ENCODE measurements at places on chromosomes 7 and 10.

DNA sequence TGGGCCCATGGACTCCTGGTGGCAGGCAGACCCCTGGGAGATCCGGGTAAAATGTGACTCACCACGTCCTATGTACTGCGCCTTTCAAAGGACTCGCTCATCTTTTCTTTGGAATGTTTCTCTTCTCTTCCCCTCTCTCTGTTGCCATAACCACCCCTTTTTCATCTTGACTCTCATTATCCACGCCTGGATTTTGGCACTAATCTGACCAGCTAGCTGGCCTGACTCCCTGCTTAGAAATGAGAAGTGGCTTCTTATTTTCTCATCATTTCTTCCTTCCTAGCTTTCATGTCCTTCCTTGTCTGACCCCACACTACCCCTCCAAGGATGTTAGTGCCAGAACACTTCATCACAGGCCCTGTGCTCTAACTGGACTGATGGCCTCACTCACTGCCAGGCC lies 98.0 kb upstream of the FAM171A1 start:
- DNase-seq, result no peak

- no peak for DNase-seq
Measured at GRCh38 chr7:130070861-130071622, 708 bp downstream of the KLHDC10 start.

DNA sequence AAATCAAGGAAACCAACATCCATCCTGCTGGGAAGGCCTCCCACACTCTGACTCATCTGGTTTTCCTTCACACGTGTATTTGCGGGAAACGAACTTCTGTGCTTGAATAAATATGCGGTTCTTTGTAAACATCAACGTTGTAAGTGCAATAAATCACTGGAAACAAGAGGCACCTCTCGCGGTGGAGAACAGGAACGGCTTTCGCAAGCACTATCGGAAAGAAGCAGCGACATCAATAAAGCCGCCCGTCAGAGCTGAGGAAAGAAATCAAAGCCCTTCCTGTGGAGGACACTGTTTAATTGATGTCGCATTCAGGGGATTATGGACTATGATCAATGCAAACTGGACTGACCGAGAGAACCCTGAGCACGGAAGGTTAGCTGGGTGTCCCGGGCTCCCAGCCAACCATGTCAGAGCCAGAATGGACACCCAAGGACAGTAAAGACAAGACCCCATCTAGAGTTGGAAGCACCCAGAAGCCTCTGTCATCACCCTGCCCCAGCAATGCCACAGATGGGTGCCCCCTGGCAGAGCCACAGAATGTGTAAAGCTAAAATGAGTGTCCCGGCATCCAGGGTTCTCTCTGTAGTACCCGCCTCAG lies 37.6 kb downstream of the OAT start:
- no peak for DNase-seq

GRCh38 chr7:10707519-10707918 lies 266.2 kb upstream of the PHF14 start:
- no peak for DNase-seq

- no peak for DNase-seq
Measured at GRCh38 chr7:646487-646886, 80.0 kb upstream of the DNAAF5 start.

DNA sequence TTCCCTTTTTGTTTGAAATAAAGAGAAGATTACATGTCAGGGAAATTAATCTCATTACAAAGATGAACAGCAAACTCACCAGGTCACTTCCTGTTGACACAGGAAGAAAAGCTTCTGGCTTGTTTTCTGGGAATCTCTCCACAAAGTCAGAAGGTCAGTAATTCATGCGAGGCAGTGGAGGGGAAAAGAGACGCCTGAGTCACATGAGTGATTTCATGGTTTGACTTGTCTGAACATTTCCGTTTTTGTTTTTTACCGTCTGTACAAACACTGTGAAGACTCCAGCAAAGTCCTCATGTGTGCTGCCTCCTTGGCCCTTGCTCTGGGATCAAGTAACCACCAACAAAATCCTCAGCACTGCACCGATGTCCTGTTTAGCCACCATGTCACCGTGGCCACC lies 2.5 kb upstream of the HABP2 start:
- no peak for DNase-seq

GRCh38 chr7:127769696-127770400 lies 117.9 kb downstream of the SND1 start:
- no peak for DNase-seq

- no peak for DNase-seq
Measured at GRCh38 chr10:7320072-7320471, 90.8 kb downstream of the SFMBT2 start.

DNA sequence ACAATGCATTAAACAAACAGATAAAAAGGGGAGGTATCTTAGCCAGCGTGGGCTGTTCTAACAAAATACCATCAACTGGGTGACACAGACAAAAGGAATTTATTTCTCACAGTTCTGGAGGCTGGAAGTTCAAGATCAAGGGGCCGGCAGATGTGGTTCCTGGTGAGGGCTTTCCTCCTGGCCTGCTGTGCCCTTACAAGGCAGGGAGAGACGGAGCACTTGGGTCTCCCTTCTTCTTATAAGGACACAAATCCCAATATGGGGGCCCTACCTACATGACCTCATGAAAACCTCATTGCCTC lies 281.6 kb upstream of the KLF14 start:
- no peak for DNase-seq

DNA sequence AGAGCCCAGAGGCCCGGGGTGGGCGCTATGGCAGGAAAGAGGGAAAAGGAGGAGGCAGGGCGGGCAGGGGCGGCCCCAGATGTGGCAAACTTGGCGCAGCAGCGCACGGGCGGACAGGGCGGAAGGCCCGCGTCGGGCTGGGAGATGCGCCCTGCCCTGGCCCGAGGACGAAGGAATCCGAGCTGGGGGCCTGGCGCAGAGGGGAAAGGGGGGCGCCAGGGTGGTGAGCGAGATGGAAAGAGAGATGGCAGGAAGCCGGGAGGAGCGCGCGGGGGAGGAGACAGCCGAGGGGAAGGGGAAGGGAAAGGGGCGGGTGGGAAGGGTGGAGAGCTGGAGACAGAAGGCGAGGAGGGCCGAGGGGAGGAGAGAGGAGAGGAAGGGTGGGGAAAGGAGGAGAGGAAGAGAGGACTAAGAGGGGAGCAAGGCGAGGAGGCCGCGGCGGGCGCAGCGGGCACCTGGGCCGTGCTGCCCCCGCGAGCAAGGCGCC lies at the start of gene MARVELD1:
Gene MARVELD1, plus strand, starts transcription at position 392 of the 487 bp plus-strand sequence. CDS start 147 bp downstream, outside the sequence.
- no peak for DNase-seq

DNA sequence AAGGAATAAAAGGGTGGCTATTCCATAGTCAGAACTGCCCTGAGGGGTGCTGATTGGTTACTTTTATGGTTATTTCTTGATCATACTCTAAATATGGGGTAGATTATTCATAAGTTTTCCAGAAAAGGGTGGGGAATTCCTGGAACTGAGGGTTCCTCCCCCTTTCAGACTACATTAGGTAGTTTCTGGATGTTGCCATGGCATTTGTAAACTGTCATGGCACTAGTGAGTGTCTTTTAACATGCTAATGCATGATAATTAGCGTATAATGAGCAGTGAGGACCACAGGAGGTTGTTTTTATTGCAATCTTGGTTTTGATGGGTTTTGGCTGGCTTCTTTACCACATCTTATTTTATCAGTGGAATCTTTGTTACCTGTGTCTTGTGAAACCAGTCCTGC lies 26.5 kb upstream of the POT1 start:
- no peak for DNase-seq

GRCh38 chr7:20164425-20165145 lies 52.6 kb downstream of the MACC1 start:
- no peak for DNase-seq

GRCh38 chr10:130691776-130692175 lies 555.6 kb downstream of the GLRX3 start:
- DNase-seq, result no peak

- no peak for DNase-seq
Measured at GRCh38 chr10:30114881-30115625, 55.7 kb upstream of the JCAD start.

DNA sequence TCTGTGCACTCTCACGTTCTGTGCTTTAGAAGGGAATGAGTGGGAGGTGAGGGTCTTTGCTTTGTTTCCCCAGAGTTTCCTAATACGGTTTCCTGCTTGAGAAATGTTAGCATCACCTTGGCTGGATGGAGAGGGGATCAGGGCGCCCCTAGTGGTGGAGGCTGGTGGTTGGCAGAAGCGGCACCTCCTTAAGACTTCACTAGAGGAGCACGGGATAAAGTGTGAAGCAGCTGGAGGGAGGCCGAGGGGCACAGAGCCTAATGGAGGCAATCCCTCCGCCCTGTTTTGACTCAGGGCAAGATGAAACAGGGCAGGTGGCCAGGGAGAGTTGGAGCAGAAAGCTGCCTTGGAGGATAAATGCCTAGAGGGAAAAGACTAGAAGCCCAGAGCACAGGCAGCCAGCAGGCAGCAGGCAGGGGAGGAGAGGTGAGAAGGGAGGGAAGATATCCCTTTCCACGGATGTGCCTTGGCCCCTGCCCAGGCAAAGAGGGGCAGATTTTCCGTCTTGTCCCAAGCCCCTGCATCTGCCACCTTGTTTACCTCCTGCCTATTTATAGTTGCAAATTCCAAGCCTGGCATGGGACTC lies 56.0 kb upstream of the BTRC start:
- DNase-seq, result peak; percentile 58

- no peak for DNase-seq
Measured at GRCh38 chr7:112134039-112134438, 72.2 kb downstream of the DOCK4 start.

DNA sequence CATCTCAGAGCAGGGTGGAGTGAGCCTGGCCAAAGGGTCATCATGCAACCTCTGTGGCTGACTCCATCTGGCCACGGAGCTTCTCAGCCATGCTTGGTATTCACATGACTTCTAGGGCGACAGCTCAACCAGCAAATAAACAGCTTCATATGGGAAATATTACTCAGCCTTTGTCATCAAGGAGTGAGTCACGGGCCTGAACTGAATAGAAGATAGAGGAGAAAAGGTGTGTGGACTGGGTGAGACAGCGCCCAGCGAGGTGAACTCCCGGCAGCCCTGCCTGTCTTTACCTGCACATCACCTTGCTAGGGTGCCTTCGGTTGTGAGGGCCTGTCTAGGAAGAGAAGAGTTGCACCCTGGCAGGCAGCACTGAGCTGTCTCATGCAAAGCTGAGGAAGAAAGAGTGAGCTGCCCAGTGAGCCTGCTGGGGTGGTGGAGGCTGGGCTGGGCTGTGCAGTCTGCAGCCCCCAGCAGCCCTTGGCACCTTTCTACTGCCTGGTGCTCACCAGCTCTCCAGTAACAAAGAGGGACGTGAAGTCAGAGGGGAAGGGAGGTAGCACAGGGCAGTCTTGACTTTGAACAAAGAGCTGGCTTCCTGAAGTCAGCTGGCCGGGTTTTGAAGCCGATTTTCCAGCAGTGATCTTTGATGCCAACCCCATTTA lies 114.2 kb downstream of the EGFR start:
- no peak for DNase-seq

GRCh38 chr7:98557538-98558031 lies 59.5 kb upstream of the NPTX2 start:
- DNase-seq, result no peak

- DNase-seq, result no peak
Measured at GRCh38 chr10:16360001-16360400, 76.8 kb upstream of the PTER start.

DNA sequence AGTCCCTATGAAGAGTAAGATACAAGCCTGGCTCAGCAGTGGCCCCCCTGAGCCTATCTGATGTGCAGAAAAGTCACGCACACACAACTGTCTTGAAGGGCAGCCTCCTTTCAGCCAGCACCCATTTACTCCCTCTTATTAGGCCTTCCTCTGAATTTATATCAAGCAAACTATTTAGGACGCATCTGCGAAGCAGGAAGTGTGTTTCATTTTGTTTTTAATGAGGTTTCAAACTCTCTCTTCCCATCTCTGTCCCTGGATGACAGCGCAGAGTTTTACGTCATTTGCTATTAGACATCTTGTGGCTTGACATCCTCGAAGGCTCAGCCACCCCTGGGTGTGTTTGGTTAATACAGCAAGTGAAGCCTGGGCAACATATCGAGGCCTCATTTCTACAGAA lies 79.5 kb downstream of the CUX1 start:
- no peak for DNase-seq

GRCh38 chr10:64394744-64395143 lies 873.5 kb downstream of the REEP3 start:
- DNase-seq, result no peak

DNA sequence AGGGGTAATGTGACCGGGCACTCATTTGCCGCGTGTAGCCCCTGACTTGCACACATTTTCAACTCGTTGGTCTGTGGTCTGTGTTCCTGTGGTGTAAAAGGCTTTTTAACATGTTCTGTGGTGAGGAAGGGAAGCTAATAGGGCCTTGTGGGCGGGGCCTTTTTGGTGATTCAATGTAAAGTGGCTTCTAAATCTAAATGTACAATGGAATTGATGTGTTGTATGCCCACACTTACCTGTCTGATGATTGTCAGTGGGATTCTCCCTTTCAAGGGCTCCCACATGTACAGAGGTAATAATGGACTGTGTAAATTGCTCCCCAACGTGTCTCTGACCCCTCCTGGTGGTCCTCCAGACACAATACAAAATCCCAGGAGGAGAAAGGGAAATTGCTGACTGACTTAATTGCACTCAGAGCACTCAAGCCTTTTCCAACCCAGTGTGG lies 43.1 kb upstream of the GATAD1 start:
- DNase-seq, result peak; percentile 11

DNA sequence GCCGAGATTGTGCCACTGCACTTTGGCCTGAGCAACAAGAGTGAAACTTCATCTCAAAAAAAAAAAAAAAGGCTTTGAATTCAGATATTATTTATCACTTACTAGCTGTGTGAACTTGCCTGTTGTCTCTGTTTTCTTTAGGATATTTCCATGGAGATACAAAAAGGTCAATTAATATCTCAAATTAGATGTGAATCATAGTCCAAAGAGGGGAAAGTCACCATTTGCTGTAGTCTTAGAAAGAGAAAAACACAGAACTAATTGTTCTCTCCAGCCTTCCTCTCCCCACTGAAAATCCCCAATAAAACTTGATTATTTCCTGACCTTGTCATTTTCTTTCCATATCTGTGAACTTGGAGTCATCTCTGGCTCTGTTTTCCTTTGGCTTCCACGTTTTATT lies 21.2 kb downstream of the HEPACAM2 start:
- DNase-seq, result no peak

- DNase-seq, result no peak
Measured at GRCh38 chr7:107234436-107234835, 65.6 kb downstream of the HBP1 start.

GRCh38 chr10:52677086-52677485 lies 95.5 kb downstream of the MBL2 start:
- no peak for DNase-seq

- no peak for DNase-seq
Measured at GRCh38 chr7:44607141-44608068, 978 bp downstream of the OGDH start.

DNA sequence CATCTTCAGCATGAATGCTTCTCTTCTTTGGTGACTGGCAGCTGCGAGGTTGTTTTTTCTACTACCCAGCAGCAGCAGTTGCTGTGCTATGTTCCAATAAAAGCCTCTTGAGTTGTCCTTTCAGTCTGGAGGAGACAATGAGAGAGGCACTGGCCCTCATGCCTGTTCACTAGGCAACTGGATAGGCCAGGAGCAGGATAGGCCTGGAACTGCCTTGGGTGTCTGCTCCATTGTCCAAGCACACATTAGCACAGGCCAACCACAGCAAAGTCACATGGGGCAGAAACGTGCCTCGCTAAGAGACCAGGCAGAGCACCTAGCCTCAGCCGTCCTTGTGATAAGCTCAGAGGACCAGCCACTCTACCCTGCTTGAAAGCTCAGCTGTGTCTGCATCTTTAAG lies 76.9 kb upstream of the PDCD4 start:
- DNase-seq, result no peak

- no peak for DNase-seq
Measured at GRCh38 chr10:96856317-96856716, 24.2 kb downstream of the LCOR start.

- DNase-seq, result no peak
Measured at GRCh38 chr7:134886353-134887057, 99.8 kb upstream of the AGBL3 start.
